ENCODE measurements at places on chromosomes 13 and 19.

GRCh38 chr13:110249326-110249725 lies 57.6 kb downstream of the COL4A1 start:
- DNase-seq, result no peak

DNA sequence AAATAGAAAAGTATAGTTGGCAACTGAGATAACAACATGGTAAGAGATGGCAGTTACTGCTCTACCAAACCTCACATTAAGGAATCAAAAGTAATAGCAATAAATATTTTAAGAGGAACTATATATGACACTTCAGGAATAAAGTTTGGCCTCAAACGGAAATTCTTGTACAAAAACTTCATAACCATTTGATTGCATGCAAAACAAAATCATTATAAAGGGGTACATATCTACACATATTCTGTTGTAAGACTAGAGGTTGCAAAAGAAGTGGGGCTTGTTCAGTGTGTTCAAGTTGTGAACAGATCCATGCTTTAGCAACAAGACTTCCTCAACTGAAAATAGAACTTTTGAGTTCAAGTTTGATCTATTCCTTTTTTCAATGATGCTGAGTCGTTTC lies 133.5 kb upstream of the MIR17HG start:
- no peak for DNase-seq

- no peak for DNase-seq
Measured at GRCh38 chr13:89457977-89458376, 1786.8 kb downstream of the SLITRK5 start.

GRCh38 chr19:48372904-48373303 lies 8.7 kb downstream of the SYNGR4 start:
- DNase-seq, result peak; percentile 54

GRCh38 chr19:46602392-46603194 lies 1.5 kb downstream of the CALM3 start:
- DNase-seq, result no peak

GRCh38 chr13:74819549-74819948 lies 662.4 kb downstream of the TBC1D4 start:
- no peak for DNase-seq

Data from SHP77 treated with DMSO at 0.1 percent for 48 hours (cell line).